ENCODE measurements at places on chromosomes 3 and 15.

DNA sequence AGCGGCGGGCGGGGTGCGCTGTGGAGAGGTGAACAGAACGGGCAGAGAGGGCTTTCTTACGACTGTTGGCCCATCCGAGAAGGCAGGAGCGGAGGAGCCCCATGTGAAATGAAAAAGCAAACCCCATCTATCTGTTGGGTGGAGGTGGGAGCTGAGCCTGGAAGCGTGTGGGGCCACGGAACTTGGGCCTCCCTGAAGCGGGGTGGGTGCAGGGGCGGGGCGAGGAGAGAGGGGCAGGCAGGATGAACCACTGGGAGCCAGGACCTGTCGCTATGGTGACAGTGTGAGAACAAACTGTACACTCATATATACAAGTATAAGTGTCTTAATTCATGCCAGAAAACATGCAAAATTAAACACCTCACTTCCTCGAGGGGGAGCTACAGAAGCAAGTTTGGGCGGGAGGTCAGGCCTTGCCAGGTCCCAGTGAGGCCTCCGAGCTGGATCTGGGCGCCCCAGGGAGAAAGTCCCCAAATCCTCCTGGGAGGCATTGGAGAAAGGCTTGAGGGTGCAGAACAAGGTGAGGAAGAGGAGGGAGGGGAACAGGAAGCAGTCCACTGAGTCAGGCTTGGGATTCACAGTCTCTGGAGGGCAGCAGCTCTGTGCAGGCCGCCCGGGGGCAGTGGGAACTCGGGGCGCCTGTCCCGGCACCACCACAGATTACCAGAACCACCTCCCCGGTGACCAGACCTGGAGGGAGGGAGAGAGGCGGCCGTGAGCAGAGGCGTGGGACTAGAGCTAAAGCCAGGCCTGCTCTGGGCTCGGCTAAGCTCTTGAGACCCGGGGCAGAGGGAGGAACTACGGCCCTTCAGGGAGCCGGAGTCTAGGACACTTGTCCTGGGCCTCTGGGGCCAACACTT, 34.8 kb downstream of the RBPMS2 start:
- DNase-seq: no peak

DNA sequence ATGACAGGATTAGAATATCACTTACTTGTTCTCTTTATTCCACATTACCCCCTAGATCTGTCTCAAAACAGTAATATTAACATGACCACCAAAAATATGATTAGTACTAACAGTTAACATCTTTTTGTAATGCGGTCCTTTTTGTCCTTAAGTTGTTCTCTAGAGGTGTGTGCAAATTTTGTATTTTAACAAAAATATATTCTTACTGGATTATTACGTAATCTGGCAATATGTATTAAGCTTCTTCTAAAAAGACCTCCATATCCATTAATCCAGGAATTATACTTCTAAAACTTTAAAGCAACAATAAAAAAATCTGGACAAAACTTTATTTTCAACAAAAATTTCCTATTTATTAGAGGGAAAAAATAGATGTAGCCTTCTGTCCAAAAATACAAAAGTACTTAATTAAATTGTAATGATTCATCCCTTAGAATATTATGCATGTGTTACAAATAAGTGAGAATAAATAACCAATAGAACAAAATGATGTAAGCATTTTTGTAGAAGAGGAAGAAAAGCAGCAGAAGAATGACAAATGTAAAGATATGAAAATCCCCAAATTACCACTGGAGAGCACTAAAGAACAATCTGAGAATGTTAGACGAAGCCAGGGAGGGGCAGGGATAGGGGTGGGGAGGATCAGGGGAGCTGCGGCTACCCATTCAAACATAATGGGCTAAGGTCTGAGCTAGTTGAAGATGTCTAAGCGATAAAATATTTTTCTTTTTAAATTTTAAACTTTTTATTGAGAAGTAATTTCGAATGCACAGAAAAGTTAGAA, 945.6 kb downstream of the MCTP2 start:
- DNase-seq: no peak

- DNase-seq: no peak
Measured at GRCh38 chr15:85008474-85009260, 27.0 kb downstream of the PDE8A start.

DNA sequence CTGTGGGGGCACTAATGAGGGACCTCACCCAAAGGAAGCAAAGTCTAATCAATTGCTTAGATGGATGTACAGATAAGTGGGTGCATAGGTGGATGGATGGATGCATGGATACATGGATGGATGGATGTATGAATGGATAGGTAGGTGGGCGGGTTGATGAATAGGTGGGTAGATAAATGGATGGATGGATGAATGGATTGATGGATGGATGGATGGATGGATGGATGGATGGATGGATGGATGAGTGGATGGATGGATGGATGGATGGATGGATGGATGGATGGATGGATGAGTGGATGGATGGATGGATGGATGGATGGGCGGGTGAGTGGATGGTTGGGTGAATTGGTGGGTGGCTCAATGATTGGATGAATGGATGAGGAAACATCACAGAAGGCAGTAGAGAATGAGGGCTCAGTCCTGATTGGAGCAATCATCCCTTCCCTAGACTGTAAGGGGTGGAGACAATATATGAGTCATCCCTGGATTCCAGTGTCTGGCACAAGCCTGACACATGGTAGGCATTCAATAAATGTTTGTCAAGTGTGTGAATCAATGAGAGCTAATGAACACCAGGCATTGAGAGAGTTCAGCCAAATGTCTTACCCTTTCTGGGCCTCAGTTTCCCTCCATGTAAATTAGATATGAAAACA, 40.4 kb upstream of the PXYLP1 start:
- DNase-seq: no peak

DNA sequence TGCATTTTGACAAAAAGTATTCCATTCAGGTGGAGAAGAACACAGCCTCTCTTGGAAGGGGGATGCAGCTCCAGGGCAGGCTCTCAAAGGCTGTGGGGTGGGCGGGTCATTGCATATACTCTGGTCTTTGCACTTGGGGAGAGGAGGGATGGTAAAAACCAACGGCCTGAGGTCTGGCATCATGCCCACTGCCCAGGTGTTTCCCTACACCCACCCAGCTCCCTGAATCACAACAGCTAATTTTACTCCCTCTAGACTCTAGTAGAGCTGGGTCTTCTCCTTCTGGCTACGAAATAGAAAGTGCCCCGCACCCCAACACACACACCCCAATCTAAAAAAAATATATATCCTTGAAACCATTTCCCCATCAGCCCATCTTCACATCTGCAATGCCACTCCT, 1.0 kb downstream of the MYLK start:
- no peak for DNase-seq

DNA sequence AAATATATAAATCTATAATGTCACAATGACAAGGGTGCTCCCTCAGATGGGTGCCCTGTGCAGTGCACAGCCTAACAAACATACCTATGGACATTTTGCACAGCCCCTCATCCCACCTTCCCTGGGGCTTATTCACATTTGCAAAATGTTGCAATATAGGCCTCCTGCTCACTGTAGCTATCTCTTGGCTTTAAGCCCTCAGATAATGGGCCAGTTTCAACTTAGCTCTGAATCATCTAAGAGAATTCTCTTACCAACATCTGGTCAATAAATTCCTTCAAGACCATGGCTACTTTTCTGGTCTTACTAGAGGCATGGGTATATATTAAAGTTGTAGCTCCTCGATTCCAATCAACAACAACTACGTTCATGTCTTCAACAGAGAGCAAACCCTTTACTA, 17.9 kb downstream of the LIPH start:
- no peak for DNase-seq

DNA sequence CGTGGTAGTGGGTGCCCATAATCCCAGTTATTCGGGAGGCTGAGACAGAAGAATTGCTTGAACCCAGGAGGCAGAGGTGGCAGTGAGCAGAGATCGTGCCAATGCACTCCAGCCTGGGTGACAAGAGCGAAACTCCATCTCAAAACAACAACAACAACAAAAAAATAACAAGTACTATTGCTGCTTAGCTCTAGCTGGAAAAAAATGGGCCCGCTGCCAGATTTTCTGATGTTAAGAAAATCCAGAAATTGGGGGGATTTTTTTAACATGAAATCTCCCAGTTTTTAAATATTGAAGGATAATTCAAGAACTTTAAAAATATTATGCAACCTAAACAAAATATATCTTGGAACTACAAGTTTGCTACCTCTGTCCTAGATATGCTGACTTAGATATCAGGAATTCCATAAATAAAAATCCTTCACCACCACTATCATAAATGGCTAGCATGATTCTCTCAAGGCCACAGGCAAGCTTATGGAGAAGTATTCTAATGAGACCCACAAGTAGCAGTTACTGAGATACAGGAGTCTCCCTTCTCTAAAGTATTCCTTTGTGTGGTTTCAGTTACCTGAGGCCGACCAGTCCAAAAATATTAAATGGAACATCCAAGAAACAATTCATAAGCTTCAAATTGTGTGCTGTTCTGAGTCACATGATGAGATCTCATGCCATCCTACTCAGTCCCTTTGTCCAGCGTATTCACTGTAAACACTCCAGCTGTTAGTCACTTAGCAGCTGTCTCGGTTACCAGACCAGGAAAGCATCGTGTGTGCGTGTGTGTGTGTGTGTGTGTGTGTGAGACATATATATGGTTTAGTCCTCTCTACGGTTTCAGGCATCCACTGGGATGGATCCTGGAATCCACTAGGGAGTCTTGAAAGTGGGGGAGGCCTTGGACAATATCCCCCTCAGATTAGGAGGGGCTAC, 277.2 kb downstream of the TBL1XR1 start:
- DNase-seq: no peak

GRCh38 chr3:172106989-172107388, 67.6 kb downstream of the FNDC3B start:
- DNase-seq: peak; percentile 70

- DNase-seq: no peak
Measured at GRCh38 chr3:33456756-33457155, 16.6 kb upstream of the UBP1 start.

- DNase-seq: no peak
Measured at GRCh38 chr3:71565976-71566375, 17.6 kb downstream of the FOXP1 start.

Measured in GM12878 (cell line).